Posterior cingulate gyrus (tissue), 11 donors: ENCODE measurements at places on chromosomes 1 and 21.

GRCh38 chr1:2112280-2112701 lies 62.1 kb downstream of the PRKCZ start:
- DNase-seq: peak; percentile 5

DNA sequence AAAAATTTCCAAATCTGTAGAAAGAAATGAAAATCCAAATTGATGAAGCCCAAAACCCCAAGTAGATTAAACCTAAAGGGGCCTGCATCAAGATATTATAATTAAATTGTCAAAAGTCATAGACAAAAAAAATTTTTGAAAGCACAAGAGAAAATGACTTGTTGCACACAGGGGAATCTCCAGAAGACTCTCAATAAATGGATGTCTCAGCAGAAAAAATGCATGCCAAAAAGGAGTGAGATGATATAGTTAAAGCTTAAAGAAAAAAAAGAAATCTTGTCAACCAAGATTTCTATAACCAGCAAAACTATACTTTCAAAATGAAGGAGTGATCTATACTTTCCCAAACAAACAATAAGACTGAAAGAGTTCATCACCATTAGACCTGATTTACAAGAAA lies 393.2 kb upstream of the SPAG17 start:
- DNase-seq: no peak

- DNase-seq: no peak
Observed at GRCh38 chr21:31173881-31174555, 135.7 kb upstream of the KRTAP19-8 start.

DNA sequence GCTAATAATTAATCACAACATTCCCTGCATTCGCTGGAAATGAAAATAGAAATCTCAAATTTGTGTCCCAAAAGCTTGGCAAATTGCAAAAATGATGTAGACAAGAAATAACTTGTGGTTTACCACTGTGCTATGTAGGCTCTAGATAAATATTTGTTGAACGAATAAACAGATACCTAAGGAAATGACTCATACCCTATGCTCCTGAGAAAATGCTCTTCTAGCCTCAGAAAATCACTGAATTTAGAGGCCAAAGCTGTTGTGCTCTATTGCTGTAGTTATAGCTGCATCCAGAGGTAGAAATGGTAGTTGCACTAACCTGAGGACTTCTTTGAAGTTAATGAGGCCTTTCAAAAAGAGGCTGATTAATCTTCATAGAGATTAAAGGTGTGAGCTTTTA lies 142.0 kb upstream of the ZNHIT6 start:
- DNase-seq: no peak

DNA sequence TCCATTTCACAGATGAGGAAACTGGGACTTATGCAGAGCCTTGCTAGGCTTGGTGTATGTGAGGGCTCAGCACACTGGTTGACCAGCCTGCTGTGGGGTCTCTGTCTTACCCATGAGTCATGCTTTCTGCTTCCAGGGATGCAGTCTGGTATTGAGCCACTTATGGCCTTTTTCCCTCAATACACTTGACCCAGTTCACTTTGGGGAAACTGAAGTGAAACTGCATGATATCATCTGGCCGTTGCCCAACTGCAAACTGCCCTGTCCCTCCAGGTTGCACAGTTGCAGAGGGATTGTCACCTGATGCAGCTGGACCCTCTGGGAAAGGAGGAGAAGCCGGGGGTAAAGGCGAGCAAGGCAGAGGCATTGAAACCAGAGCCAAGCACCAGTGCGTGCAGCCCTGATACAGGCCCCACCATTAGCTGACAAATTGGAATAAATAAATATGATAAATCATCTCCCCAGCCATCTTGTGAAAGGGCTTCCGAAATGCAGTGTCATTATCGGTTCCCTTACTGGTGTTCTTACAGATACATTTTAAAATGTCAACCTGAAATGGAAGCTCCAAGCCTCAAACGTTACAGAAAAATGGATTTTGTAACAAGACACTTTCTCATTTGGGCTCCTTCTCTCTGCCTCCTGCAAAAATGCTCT lies 39.3 kb upstream of the DUSP10 start:
- DNase-seq: no peak

GRCh38 chr1:167152192-167152876 lies 58.5 kb downstream of the STYXL2 start:
- DNase-seq: no peak

DNA sequence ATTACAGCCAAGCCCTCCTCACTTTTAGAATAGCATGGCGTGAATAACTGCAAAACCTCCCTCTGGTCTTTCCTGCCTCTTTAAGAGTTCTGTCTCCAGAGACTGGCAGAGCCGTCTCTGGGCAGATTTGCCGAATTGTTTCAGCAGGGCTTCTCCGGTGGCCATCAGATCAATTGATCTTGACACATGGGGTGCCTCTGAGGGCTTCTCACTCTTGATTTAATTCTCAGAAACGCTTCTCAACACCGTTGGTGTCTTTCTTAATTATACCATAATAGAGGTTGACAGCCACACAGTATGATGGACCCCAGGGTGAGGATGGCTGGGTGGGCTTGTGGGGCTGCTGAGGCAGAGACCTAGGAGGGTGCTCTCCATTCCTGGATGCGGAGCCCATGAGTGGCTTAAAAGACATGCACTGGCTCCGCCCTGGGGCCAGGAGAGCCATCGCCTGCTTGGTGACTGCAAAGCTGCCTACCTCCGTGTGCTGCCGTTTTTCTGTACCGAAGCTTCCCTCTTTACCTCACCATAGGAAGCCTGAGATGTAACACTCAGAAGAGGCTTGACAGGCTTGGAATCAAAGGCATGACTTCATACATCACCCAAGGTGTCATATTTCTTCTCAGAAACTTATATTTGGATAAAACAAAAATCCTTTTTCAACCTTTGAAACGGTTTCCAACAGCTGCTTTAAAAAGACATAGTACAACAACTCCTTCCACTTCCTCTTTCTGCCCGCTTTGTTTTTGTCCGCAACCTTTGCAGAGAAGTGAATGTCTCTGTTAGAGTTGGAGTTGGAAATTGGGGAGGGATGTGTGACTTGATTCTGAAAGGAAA lies 82.9 kb downstream of the GALNT2 start:
- DNase-seq: no peak

- DNase-seq: no peak
Observed at GRCh38 chr21:43640400-43640799, 18.9 kb downstream of the HSF2BP start.

- DNase-seq: no peak
Observed at GRCh38 chr21:15768853-15769252, 39.1 kb downstream of the USP25 start.

DNA sequence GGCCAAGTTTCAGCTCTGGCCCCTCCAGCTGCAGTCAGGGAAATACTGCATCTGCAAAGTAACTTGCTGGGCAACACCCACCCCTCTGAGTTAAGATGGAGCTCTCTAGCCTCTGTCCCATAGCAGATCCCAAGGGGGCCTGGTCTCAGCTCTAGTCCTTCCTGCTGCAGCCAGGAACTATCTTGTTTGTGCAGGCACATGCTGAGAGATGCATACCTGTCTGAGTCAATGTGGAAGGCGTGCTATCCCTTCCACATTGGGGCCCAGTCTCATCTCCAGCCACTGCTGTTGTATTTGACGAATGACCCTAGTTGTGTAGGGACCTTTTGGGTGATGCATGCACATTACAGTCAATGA lies 76.4 kb downstream of the CTH start:
- DNase-seq: no peak

- no peak for DNase-seq
Observed at GRCh38 chr1:31830065-31830464, 14.2 kb upstream of the SPOCD1 start.

DNA sequence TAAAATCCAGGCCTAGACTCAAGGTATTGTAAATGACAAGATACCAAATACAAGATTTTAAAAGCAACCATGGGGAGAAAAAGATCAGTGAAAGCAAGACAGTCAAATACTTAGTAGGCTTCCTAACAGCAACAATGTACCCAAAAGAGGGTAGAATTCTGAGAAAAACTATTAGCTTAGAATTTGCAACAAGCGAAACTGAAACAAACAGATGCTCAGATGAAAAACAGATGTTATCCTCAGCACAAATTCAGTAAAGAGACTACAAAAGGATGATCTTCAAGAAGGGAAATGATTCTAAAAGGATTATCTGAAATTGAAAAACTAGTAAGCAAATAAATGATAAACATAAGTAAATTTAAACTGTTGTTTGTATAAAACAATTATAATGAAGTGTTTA lies 40.0 kb downstream of the PDC start:
- no peak for DNase-seq

- DNase-seq: no peak
Observed at GRCh38 chr1:25037174-25038074, 107.3 kb upstream of the RUNX3 start.
